Adrenal gland (tissue), 19 donors: ENCODE measurements at places on chromosomes 2 and 18. TPM values are rescaled to one million over a fixed set of nuclear protein-coding genes. Genes with fewer than 3 reads are reported as not detected.
A peak's percentile ranks its signal among the peaks of the same experiment; 100 is the strongest.

Gene XPO1
- 137 TPM for total RNA-seq

Gene LYPD6
- total RNA-seq, result not detected

Gene OTOF
- 0.43 TPM for total RNA-seq

Gene CDH2
- total RNA-seq, result 106 TPM

Gene IL37
- not detected for total RNA-seq

Gene PSMA8
- total RNA-seq, result not detected

Gene AQP12B
- not detected for total RNA-seq

Gene RAMP1
- total RNA-seq, result 5.0 TPM

Gene WNT10A
- total RNA-seq, result not detected

GRCh38 chr18:8726281-8726680 is 20.9 kb downstream of the MTCL1 start:
- H3K27me3 ChIP-seq, result no peaks in the 10 kb centered on the region
- peaks cover 9% of the 10 kb centered on the region for H3K4me1 ChIP-seq
- DNase-seq, result no peak
- H3K36me3 ChIP-seq, result no peaks in the 10 kb centered on the region
- H3K27ac ChIP-seq, result no peak overlapping the region
- H3K4me3 ChIP-seq, result no peak overlapping the region

DNA sequence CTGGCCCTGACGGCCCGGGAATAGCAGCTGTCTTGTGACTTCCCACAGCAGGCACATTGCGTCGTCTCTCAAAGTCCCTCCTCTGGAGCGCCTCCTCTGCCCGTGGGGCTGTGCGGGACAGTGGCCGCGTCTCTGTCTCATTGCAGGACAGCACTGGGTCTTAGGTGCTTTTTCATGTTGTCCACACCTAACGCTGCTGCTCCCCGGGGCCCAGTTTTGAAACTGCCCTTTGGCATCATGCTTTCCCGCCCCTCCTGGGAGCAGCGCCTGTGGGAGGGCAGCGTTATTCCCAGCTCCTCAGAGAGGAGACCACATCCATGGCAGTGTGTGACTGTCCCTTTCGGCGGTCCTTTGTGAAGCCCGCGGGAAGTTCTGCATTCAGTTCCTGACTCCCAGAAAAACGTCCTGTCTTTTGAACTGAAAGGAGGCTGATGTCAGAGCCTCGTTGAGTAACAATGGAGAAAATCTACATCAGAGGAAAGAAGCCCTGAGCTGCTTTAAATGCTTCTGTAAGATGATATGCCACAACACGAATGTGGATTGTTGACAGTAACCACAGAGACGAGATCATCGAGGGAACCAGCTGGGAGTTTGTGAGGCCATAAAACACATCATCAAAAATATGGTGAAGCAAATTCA is 226.0 kb downstream of the FAM210A start:
- H3K27ac ChIP-seq, result no peak overlapping the region
- no peak for DNase-seq
- H3K4me3 ChIP-seq, result no peak overlapping the region
- peaks cover 11% of the 10 kb centered on the region for H3K4me1 ChIP-seq
- H3K36me3 ChIP-seq, result no peaks in the 10 kb centered on the region

DNA sequence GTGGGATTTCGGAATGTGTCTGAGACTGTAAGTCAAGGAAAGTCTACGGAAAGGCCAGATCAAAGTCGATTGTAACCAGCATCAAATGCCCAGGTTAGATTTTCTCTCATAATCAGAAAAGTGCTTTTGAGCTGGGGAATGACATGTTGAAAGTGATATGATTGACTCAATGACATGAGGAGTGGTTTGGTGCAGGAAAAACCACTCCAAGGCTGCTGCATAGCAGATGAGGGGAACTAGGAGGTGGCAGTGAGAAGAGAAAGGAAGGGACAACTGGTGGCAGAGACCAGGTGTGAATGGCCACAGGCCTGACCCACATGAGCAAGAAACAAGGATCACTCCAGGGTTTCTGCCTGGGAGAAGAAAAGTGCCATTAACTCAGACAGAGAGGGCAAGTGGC is 822 bp downstream of the SLC35F6 start:
- H3K4me3 ChIP-seq, result peak overlapping the region; percentile 92
- peak overlapping the region; percentile 72 for H3K27ac ChIP-seq
- DNase-seq, result no peak
- peaks cover 20% of the 10 kb centered on the region for H3K4me1 ChIP-seq
- no peaks in the 10 kb centered on the region for H3K27me3 ChIP-seq

DNA sequence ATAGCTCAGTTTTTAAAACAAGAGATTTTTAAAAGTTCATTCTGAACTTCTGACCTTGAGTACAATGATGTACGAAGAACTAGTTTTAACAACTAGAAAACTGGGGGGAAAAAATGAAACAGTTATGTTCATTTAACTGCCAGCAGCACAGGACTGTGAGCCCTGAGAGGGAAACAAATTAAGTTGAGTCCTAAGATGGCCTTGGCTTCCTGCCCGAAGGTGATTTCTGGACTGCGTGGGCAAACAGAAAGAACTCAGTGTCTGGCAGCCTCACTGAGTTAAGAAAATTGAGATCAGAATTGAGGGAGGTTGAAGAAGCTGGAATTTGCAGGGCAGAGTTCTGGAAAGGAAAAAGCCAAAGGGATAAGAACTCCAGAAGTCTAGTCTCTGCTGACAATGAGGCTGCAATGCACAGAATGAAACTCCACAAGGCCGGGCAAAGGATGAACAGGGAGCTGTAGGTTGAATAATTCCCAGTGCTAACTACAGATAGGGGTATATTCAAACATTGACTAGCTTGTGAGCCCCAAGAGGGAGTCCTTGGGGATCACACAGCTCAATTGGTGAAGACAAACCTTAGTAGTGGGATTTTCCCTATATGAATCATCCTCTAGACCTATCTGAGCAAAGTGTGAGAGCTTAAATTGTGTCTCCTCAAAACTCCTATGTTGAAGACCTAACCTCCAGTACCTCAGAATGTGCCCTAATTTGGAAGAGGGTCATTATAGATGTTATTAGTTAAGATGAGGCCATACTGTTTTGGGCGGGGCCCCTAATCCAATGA is 13.1 kb upstream of the CRACDL start:
- H3K4me1 ChIP-seq, result no peaks in the 10 kb centered on the region
- H3K36me3 ChIP-seq, result no peaks in the 10 kb centered on the region
- H3K27ac ChIP-seq, result no peak overlapping the region
- no peak overlapping the region for H3K4me3 ChIP-seq
- H3K27me3 ChIP-seq, result no peaks in the 10 kb centered on the region
- DNase-seq, result peak; percentile 62

DNA sequence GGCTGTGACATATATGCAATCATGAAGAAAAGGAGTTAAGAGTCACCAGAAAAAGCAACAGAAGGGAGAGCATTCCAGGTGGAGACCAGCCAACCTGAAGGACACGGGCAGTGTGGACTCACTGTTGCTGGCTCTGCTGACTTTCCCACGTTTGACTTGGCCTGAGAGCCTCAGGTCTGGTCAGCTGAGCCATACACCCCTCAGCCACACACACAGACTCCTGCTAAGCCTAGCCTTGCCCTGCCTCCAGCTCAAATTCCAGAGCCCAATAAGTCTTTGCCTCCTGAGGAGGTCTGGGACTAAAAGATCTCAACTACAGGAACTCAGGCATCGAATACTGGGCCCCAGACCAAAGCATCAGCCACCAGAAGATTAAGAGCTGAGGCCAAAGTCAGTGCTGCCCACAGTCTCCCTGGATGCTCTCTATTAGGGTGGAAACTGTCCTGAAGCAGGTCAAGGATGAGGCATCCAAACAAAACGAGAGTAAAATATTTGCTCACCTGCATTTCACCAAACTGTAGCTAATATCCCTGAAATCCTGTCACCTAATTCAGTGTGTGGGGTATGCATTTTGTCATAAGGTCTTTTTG is 23.3 kb downstream of the CACNB4 start:
- no peak overlapping the region for H3K4me3 ChIP-seq
- no peaks in the 10 kb centered on the region for H3K27me3 ChIP-seq
- H3K36me3 ChIP-seq, result no peaks in the 10 kb centered on the region
- H3K27ac ChIP-seq, result no peak overlapping the region
- H3K4me1 ChIP-seq, result no peaks in the 10 kb centered on the region

DNA sequence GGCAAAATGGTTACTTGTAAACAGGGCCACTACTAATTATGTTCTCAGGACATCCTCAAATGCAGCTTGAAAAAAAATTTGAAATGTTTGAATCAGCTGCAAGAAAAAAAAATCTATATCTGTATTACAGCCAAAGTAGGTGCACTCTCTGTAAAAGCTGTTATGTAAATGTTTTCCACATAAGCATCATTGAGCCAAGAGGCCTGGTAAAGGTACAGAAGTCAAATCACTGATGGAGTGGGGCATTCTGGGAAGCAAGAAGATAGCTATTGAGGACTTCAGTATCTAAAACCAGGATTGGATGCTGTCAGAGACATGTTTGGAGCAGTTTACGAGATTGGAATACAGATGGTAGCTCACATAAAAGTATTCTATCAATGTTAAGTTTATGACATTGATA is 80.3 kb downstream of the MAPRE2 start:
- peaks cover 63% of the 10 kb centered on the region for H3K4me1 ChIP-seq
- H3K36me3 ChIP-seq, result no peaks in the 10 kb centered on the region
- no peaks in the 10 kb centered on the region for H3K27me3 ChIP-seq
- H3K27ac ChIP-seq, result no peak overlapping the region

GRCh38 chr18:22189449-22190166 is 20.2 kb downstream of the GATA6 start:
- H3K27ac ChIP-seq, result peak overlapping the region; percentile 97
- H3K36me3 ChIP-seq, result peaks cover 28% of the 10 kb centered on the region
- H3K4me1 ChIP-seq, result peaks cover 91% of the 10 kb centered on the region
- H3K27me3 ChIP-seq, result no peaks in the 10 kb centered on the region

GRCh38 chr2:124514236-124514635 is 489.1 kb downstream of the CNTNAP5 start:
- H3K4me3 ChIP-seq, result no peak overlapping the region
- DNase-seq, result no peak
- no peaks in the 10 kb centered on the region for H3K36me3 ChIP-seq
- no peak overlapping the region for H3K27ac ChIP-seq

DNA sequence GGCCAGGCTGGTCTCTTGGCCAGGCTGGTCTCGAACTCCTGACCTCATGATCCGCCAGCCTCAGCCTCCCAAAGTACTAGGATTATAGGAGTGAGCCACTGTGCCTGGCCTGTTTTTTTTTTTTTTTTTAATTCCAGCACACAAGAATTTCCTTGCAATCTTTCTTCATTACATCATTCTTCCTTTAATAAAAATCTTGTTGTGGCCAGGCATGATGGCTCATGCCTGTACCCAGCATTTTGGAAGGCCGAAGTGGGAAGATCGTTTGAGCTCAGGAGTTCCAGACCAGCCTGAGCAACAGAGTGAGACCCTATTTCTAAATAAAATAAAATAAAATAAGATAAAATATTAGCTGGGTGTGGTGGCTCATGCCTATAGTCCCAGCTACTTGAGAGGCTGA is 21.4 kb upstream of the PLEKHM3 start:
- no peak for DNase-seq
- no peak overlapping the region for H3K4me3 ChIP-seq
- no peaks in the 10 kb centered on the region for H3K4me1 ChIP-seq
- no peaks in the 10 kb centered on the region for H3K27me3 ChIP-seq
- no peaks in the 10 kb centered on the region for H3K36me3 ChIP-seq

GRCh38 chr2:213162516-213163118 is 11.2 kb upstream of the IKZF2 start:
- H3K4me1 ChIP-seq, result no peaks in the 10 kb centered on the region
- DNase-seq, result no peak
- H3K27ac ChIP-seq, result no peak overlapping the region
- no peaks in the 10 kb centered on the region for H3K27me3 ChIP-seq

DNA sequence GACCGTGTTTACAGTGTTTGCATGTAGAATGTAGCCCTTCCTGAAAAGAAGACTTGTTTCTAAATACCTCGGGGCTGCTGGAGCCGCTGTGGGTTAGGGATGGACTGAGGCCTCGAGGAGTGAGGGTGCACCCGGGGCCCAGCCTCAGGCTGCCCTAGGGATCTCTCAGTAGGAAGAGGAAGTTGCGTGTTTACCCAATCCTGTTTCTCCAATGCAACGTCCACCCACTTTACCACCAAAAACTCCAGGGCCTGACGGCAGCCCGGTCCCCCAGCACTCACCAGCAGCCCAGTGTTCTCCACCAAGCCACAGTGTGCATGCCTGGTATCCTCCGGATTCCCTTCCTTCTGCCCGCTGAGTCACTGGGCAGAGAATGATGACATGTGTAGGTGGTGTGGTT is 255.8 kb downstream of the GLI2 start:
- no peak overlapping the region for H3K27ac ChIP-seq
- DNase-seq, result peak; percentile 44
- no peaks in the 10 kb centered on the region for H3K4me1 ChIP-seq
- H3K36me3 ChIP-seq, result no peaks in the 10 kb centered on the region

DNA sequence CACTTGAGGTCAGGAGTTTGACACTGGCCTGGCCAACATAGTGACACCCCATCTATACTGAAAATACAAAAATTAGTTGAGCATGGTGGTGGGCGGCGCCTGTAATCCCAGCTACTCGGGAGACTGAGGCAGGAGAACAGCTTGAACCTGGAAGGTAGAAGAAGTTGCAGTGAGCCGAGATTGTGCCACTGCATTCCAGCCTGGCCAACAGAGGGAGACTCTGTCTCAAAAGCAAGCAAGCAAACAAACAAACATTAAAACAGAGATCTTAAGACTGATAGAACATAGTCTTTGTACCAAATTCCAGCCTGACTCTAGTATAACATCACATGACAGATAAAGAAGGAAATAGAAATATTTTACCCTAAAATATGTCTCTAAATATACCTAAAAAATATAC is 168.1 kb downstream of the PTPRM start:
- H3K4me3 ChIP-seq, result no peak overlapping the region
- no peak overlapping the region for H3K27ac ChIP-seq
- H3K4me1 ChIP-seq, result no peaks in the 10 kb centered on the region
- no peak for DNase-seq
- no peaks in the 10 kb centered on the region for H3K27me3 ChIP-seq

GRCh38 chr2:57701391-57701791 is 345.2 kb upstream of the VRK2 start:
- no peaks in the 10 kb centered on the region for H3K4me1 ChIP-seq
- no peak for DNase-seq
- no peaks in the 10 kb centered on the region for H3K36me3 ChIP-seq
- no peak overlapping the region for H3K4me3 ChIP-seq
- no peaks in the 10 kb centered on the region for H3K27me3 ChIP-seq

- no peaks in the 10 kb centered on the region for H3K4me1 ChIP-seq
- H3K4me3 ChIP-seq, result no peak overlapping the region
- H3K27me3 ChIP-seq, result no peaks in the 10 kb centered on the region
- no peaks in the 10 kb centered on the region for H3K36me3 ChIP-seq
- DNase-seq, result no peak
- no peak overlapping the region for H3K27ac ChIP-seq
Observed at GRCh38 chr18:45168866-45169600, 446.2 kb upstream of the SLC14A2 start.

GRCh38 chr2:28333606-28334526 is 58.8 kb upstream of the FOSL2 start:
- no peak overlapping the region for H3K27ac ChIP-seq
- no peaks in the 10 kb centered on the region for H3K36me3 ChIP-seq
- no peak overlapping the region for H3K4me3 ChIP-seq

GRCh38 chr2:128319631-128320191 is 1.0 kb upstream of the HS6ST1 start:
- H3K36me3 ChIP-seq, result no peaks in the 10 kb centered on the region
- H3K27ac ChIP-seq, result no peak overlapping the region
- peaks cover 42% of the 10 kb centered on the region for H3K4me1 ChIP-seq
- H3K4me3 ChIP-seq, result no peak overlapping the region
- H3K27me3 ChIP-seq, result no peaks in the 10 kb centered on the region

- no peak for DNase-seq
- no peaks in the 10 kb centered on the region for H3K27me3 ChIP-seq
- peak overlapping the region; percentile 19 for H3K27ac ChIP-seq
- no peak overlapping the region for H3K4me3 ChIP-seq
Observed at GRCh38 chr2:45469314-45470099, 141.6 kb downstream of the SRBD1 start.
